Mammary epithelial cell (primary cell): ENCODE measurements at places on chromosomes 5 and 9.

- no peak for DNase-seq
Measured at GRCh38 chr9:33908749-33909148, 91.8 kb downstream of the UBE2R2 start.

- DNase-seq, result no peak
Measured at GRCh38 chr9:37430841-37431597, 8.5 kb downstream of the GRHPR start.

DNA sequence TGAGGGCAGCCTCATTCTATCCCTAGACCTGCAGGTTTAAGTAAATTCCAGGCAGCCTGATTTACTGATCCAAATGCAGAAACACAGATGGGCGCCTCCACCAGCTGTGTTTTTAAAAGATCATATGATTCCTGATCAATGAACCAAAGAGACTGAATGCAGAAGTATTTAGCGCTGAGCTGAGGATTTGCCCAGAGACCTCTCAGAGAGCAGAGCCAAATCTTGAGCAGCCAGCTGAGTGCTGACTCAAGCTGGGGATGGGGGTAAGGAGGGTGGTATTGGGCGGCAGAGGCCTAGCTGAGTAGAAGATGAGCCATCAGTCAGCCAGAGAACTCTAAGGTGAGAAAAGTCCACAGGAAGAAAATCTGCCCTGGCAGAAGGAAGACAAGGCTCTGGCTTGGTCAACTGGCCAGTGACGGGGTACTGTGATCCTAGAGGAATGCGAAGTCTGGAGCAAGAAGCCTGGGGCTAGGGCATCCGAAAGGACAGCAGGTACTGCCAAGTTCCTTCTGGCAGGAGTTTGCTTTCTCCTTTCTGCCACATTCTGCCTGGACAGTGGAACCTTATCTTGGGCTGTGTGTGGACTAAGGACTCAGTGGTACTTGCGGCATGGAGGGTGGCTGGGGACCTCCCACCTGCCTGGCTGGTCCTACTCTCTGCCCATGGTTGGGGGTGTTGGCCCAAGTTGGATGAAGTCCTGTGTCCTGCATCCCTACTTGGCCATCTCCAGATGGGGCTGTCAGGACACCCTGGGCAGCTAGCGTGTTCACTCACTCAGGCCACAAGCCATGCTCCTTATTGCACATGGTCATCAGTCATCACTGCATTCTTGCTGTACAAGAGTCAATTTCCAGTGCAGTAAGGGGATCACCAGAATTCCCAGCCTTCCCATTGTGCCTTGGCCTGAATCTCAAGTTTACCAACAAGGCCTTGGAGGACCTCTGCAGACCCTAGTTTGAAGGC, 34.5 kb upstream of the CDKN2AIPNL start:
- DNase-seq, result no peak

DNA sequence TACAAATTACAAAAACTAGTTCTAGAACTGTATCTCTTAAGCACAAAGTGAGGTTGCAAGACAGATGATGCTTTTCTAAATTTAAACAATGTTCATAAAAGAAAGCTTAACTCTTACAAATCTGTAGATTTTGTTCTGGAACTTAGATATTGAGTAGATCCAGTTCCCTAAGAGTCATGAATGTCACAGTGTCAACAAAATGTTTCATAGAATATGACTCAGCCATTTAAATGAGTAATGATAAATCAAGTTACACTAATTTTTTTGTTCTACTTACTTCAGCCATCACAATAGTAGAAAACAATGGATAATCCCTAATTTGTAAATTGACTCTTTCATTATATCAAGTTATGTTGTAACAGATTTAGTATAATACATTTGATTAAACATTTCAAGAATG, 239.7 kb downstream of the MEF2C start:
- DNase-seq, result no peak

DNA sequence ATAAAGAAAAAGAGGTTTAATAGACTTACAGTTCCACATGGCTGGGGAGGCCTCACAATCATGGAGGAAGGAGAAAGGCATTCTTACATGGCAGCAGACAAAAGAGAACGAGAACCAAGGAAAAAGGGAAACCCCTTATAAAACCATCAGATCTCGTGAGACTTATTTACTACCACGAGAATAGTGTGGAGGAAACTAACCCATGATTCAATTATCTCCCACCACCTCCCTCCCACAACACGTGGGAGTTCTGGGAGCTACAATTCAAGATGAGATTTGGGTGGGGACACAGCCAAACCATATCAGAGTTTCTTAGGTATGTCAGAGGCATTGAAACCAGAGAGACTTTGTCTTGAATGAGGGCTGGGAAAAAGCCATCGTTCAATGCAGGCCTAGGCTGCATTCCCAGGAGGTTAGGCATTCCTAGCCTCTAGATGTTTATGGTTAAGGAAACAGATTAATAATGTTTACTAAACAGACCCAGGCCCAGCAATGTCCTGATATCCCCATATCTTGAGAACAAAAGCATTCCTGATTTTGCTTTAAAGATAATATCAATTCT, 7.5 kb upstream of the PAIP1 start:
- no peak for DNase-seq

GRCh38 chr9:114149765-114150340, 5.5 kb upstream of the COL27A1 start:
- no peak for DNase-seq

- DNase-seq, result no peak
Measured at GRCh38 chr9:133701981-133702797, 36.0 kb downstream of the SARDH start.

GRCh38 chr9:2618289-2618688, 3.3 kb upstream of the VLDLR start:
- DNase-seq, result no peak

DNA sequence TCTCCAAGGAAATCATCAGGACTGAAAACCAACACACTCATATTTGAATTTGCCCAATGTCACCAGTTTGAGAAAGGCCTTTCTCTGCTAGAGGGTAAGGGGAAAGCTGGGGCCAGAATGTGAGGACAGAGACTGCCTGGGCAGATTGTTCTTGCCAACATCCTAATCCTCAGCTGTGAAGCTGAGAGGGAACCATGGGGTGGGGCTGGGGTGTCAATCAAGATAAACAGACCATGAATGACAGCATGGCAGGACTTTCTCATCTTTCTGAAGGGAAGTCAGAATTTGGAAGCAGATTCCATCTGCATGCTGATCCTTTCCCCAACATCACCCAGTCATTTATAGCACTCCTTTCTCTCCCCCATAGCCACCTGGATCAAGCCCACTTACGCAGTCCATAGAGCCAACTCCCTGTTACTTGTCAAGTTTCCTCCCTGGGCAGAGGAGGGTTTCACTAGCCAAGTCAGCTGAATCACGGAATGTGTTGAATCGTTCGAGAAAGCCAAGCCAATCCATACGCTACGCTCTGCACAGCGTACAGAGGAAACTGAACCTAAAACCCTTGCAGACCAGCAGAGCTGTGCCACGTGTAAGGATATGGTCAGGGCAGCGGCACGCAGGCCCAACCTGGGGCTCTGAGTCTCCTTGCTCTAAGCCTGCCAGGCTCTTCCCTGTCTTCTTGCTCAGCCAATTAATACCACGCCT, 14.9 kb downstream of the GLDC start:
- DNase-seq, result no peak

DNA sequence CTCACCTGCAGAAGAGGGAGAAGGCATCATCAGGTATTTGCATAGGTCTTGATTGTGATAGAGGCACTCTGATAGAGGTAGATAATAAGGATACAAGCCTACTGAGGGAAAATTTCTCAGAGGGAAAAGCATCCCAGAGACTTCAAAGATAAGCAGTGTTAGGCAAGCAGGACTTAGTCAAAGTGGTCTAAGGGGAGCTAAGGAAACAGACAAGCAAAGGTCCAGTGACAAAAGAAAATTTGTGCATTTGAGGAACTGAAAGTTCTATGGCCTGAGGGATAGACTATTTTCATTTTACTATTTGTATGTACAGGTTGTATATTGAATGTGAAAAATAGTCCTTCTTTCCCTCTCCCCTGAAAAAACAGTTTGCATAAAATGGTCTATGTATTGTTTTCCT, 27.4 kb downstream of the OXCT1 start:
- DNase-seq, result no peak

GRCh38 chr9:4923580-4924544, 61.2 kb upstream of the JAK2 start:
- peak; percentile 28 for DNase-seq
